CD4-positive, CD25-positive, alpha-beta regulatory T cell (primary cell): ENCODE measurements at places on chromosomes 5 and 9. TPM values are rescaled to one million over a fixed set of nuclear protein-coding genes. Genes with fewer than 3 reads are reported as not detected.

The TLE4 gene
- 19.5 TPM for polyA plus RNA-seq

- DNase-seq, result no peak
Observed at GRCh38 chr5:134511796-134512660, 13.4 kb upstream of the JADE2 start.

GRCh38 chr9:95605816-95606488 is 89.2 kb upstream of the PTCH1 start:
- DNase-seq, result no peak

GRCh38 chr9:92790542-92791527 is 26.2 kb upstream of the BICD2 start:
- DNase-seq, result peak; percentile 72

The SAXO1 gene
- polyA plus RNA-seq, result 0.03 TPM

The PCDHAC1 gene
- not detected for polyA plus RNA-seq

- no peak for DNase-seq
Observed at GRCh38 chr9:87494970-87495471, 2.6 kb upstream of the DAPK1 start.

DNA sequence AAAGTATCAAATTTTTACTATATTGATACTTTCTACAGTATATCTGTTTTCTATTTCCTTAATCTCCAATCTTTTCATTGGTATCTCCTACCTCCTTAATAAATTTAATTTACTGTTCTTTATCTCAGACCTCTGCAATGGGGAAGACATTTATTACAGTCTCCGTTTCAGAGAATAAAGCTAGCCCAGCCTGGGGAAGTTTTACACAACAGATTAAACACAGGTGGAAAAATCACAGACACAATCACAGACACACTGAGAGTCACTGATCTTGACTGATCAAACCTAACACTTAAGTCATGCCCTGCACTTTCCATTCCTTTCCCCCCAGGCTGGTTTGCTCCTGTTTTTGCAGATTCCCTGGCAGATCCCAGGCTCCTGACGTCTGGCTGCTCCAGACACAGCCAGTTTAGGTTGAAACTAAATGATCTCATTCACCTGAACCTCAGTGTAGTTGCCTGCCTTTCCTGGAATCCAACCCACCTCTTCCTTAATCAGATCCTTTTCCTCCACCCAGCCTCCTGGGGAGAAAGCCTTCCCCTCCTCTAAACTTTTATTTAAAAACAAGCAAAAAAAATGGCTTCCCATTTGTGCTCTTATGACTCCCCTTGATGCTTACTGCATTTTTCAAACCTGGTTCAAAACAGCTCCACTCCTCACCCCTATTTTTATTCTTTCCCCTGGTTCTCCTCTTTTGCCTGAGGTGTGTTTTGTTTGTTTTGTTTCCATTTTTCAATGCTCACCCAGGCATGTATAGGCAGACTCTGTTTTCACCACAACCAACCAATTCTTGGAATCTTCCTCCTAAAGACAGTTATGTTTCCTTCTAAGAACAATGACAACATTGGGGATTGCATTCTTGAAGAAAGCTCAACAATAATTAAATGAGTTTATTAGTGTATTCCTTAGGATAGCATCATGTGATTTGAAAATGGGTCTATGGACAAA is 29.5 kb upstream of the OSMR start:
- DNase-seq, result no peak

The FOXD4L4 gene
- not detected for polyA plus RNA-seq

The OTP gene
- not detected for polyA plus RNA-seq

The GRHPR gene
- 47.2 TPM for polyA plus RNA-seq

DNA sequence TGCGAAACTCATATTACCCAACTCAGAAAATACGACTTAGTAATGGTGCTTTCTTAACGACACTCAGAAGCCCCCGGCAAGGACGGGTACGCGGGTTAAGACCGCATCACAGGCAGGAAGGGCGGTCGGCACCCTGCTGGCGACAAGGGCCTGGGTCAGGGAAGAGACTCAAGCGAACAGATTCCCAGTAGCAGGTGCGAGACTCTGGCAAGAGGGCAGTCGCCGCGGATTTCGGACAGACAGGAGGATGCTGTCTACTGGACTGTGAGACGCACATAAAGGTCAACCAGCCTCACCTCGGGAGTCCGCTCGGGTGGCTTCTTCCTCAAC is 398 bp downstream of the RAPGEF6 start:
- DNase-seq, result peak; percentile 78

GRCh38 chr9:74771262-74771585 is 116.5 kb downstream of the TRPM6 start:
- no peak for DNase-seq

The CRHBP gene
- not detected for polyA plus RNA-seq

- DNase-seq, result no peak
Observed at GRCh38 chr9:107810461-107810961, 320.9 kb upstream of the KLF4 start.

- DNase-seq, result no peak
Observed at GRCh38 chr9:115109486-115109885, 8.5 kb downstream of the TNC start.

- DNase-seq, result no peak
Observed at GRCh38 chr5:101728933-101729332, 567.2 kb downstream of the SLCO4C1 start.

GRCh38 chr5:154972476-154973080 is 31.7 kb downstream of the MRPL22 start:
- no peak for DNase-seq

DNA sequence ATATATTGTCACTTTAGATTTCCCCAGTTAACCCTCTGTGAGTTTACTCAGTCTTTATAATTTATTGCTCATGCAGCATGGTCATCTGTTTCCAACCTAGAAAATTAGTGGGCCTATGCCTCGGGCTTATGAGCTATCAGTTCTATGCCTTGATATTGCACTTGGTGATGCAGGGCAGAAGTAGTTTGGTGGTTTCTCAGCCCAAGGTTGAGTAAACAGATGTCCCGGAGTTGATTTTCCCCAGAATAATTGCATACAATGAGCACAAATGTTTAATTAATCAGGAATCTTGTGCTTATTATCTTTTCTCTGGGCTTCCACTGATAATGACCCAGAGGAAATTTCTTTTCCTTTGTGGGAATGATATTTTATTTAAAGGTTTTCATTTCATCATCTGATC is 474.0 kb downstream of the CCDC171 start:
- DNase-seq, result no peak

The CDC25C gene
- 0.27 TPM for polyA plus RNA-seq

- DNase-seq, result peak; percentile 89
Observed at GRCh38 chr5:373710-374602, 52.4 kb downstream of the AHRR start.

DNA sequence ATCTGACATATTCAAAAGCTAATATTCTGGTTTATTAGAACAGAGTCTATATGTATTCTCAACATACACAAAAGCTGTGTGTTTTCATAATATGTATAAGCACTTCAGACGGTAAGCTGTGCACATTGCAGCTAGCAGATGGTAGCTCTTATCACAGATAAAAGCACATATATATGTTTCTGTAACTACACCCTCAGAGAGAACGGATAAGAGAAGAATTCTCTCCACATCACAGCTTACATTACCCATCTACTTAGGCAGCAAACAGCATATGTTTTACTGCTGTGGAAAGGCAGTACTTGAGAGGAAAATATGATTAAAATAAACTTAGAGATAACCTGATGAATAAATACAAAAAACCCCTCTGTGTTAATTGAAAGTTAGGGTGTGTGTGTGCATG is 450.9 kb upstream of the ZNF608 start:
- no peak for DNase-seq

GRCh38 chr5:110588286-110588980 is 138.0 kb downstream of the TMEM232 start:
- no peak for DNase-seq

- no peak for DNase-seq
Observed at GRCh38 chr5:40389591-40389990, 290.1 kb upstream of the PTGER4 start.

GRCh38 chr5:172052450-172053236 is 46.2 kb upstream of the FBXW11 start:
- no peak for DNase-seq

The ORM2 gene
- polyA plus RNA-seq, result not detected

The STK32A gene
- not detected for polyA plus RNA-seq

- no peak for DNase-seq
Observed at GRCh38 chr9:33172256-33173238, 5.4 kb upstream of the B4GALT1 start.

GRCh38 chr9:115507148-115507547 is 389.2 kb upstream of the TNC start:
- DNase-seq, result no peak

DNA sequence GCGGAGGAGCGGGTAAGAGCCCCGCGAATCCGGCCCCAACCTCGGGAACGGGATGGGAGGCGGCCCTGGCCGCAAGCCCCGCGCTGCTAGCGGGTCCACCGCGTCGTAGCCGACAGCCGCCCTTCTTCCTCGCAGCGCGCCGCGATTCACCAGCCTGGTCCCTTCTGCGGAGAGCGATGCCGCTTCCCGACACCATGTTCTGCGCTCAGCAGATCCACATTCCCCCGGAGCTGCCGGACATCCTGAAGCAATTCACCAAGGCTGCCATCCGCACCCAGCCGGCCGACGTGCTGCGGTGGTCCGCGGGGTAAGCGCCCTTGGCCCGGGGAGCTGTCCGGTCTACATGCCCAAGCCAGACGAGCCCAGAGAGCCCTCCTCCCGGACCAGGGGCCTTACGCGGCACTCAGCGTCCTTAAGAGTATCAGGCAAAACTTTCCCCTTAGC is 335 bp downstream of the ROPN1L start:
- no peak for DNase-seq

DNA sequence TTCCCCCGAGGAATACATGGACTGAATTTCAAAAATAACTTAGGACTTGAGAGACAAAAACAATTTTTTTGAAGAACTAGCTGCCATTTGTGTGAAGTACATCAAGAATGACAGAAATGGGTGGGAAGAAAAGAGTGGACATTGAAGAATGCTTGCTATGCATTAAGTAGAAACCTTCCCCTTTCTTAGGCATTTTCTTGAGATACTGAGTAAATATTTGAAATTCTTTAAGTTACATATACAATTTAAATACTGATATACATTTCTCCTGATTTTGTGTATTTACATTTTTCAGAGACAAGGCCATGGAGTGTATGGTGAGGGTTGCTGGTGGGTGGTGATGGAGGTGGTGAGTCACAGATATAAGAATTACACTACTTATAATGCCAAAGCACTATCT is 319.3 kb upstream of the ADAMTSL1 start:
- DNase-seq, result no peak

- DNase-seq, result no peak
Observed at GRCh38 chr9:71692337-71692736, 76.0 kb downstream of the CEMIP2 start.

DNA sequence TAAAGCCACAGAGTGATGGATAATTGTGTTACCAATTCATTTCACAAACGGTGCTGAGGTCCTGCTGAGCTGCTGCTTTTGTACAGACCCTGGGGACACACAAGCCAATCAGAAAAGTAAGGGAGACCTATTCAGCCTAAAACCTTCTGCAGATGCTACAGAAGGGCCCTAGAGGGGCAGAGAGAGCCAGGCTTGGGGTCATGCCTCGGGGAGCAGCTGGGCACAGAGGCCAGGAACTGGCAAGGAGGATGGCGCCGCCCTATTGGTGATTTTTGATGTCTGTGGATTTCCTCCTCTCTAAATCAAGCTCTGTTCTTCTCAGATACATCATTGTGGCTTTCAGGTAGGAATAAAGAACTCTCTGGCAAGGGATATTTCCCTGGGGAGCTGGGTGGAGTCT is 181.9 kb downstream of the ZNF462 start:
- no peak for DNase-seq

DNA sequence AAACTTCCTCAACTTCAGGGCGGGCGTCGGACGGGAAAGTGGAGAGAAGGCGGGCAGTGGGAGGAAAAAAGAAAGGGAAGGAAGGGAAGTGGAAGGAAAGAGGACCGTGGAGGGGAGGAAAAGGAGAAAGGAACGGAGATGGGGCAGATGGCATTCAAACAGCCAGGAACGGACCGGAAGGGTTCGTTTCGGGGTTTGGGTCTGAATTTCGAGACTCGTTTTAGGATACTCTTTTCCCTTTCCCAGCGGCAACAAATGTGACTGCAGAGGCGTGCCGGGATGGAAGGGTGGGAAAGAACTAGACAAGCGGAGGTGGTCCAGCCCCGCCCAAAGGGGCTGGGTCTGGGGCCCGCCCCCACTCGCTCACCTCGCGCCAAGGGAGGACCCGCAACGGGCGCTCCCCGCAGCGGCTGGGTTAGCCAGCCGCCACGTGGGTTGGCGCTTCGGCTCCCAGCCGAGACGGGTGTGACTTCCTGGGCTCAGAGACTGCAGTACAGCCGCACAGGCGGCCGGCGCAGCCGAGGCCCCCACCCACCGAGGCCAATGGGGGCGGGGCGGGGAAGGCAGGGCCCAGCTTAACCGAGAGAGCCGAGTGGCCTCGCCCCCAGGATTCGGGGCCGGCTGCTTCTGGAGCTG is 2.7 kb downstream of the VCAN start:
- DNase-seq, result peak; percentile 39

The QRFP gene
- not detected for polyA plus RNA-seq

DNA sequence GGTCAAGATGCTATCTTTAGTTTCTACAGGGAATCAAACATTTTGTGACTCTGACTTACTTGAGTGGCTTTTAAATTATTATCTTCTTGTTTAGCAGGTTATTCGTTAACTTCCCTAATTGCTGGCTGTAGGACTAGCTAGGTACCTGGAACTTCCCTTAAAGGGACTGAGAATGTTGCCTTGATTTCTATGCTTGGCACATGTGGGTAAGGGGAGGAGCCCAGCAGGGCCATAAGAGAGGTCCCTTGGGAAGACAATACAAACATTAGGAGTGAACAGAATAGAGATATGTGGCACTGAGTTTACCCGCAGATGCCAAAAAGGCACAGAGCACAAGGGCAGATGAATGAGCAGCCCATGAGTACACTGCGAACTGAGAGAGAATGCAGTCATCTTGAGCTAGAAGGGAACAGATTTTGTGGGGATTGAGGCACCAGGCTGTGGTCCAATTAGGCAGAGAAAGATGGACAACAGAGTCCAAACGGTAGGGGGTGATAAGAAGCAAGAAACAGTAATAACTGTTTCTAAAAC is 9.8 kb downstream of the CKMT2 start:
- DNase-seq, result no peak

The LTC4S gene
- polyA plus RNA-seq, result 4.3 TPM

The PCDHGB5 gene
- polyA plus RNA-seq, result not detected

The MARVELD2 gene
- polyA plus RNA-seq, result 0.86 TPM

- DNase-seq, result no peak
Observed at GRCh38 chr5:73229271-73229670, 56.3 kb downstream of the TMEM174 start.

DNA sequence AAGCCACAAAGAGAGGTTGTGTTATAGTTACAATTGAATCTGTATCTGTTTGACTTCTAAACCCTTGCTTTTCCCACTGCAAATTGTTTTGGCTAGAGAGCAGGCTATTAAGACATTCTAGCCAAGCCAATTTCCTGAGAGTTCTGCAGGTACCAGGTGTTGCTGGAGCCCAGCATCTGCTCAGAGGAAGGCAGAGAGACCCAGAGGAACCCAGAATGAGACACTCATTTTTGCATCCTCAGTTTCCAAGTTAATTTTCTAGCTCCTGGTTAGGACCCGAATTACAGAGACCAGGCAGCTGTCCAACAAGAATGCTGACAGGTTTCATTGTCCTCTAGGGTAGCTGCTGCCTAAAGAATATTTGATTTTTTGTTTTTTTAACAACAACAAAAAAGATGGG is 266.2 kb downstream of the TRIM32 start:
- no peak for DNase-seq

The ANKRD20A1 gene
- not detected for polyA plus RNA-seq

GRCh38 chr5:123720955-123721354 is 209.0 kb downstream of the CSNK1G3 start:
- no peak for DNase-seq

GRCh38 chr9:124137009-124137943 is 120.5 kb upstream of the NEK6 start:
- no peak for DNase-seq
